ENCODE measurements at places on chromosomes 5 and 9.

DNA sequence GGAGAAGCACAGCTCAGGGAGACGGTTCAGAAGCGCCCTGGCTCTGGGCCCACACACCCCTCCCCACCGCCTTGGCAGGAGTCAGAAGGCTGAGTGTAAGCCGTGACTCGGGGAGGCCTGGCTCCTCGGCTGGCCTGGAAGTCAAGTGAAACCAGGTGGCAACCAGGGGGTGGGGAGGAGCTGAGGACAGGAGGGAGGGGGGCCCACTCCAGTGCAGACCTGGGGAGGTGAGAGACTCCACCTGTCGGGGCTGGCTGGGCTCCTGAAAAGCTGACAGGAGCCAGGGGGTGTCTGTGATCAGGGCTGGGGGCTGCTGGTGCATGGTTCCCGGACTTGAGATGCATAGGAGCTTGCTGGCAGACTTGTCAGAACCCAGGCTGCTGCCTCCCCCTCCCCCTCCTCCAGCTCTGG is 150.2 kb upstream of the PHYKPL start:
- no peak for DNase-seq

GRCh38 chr5:75279321-75279720 is 42.6 kb upstream of the ANKRD31 start:
- no peak for DNase-seq

DNA sequence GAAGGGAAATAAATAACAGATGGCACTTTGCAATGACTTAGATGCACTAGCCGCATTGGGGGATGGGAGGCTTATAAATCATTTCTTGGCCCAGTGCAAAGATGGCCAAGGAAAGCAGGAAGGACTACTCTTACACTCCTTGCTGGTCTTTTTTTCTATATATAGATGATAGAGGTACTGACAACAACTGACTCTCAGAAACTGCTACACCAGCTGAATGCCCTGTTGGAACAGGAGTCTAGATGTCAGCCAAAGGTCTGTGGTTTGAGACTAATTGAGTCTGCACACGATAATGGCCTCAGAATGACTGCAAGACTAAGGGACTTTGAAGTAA is 1.7 kb downstream of the CCNG1 start:
- no peak for DNase-seq

GRCh38 chr5:34550964-34551363 is 105.2 kb upstream of the RAI14 start:
- no peak for DNase-seq

GRCh38 chr9:129140397-129141065 is 29.3 kb downstream of the PTPA start:
- no peak for DNase-seq

- DNase-seq: no peak
Observed at GRCh38 chr5:130724658-130725057, 440.4 kb downstream of the HINT1 start.

GRCh38 chr9:103082494-103082893 is 87.4 kb downstream of the CYLC2 start:
- DNase-seq: no peak

DNA sequence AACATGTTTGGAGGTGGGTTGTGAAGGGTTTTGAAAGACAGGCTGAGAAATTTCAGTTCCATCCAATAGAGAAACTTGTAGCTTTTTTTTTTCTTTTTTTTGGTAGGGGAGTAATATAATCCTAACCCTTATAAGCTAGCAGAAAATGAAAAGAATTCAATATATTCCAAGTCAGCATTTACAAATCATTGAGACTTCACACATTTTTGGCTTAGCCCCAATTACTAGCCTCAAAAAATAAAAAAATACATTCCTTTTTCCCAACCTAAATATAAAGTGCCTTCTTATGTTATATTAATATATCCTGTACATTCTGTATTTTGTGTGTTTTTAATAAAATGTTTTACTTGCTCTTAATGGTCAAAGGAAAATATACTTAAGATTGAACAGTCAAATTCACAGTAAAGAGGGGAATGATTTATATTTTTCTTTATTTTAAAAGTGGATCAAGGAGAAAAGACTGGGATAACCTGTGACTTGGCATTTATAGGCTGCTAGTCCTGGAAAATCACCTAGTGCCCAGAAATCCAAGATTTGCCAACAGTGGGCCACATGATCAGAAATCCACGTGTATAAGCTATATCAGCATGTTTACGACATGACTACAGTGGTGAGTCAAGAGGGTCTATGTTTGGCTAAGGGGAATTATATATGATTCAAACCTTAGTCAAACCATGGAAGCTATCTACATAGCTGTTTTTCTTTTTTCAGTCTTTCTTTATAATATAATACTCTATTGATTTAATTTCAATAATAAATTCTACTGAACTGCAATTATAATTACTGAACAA is 14.5 kb downstream of the HACD4 start:
- no peak for DNase-seq

GRCh38 chr5:90562341-90562740 is 3.7 kb downstream of the ADGRV1 start:
- no peak for DNase-seq

- no peak for DNase-seq
Observed at GRCh38 chr9:16540743-16541613, 329.5 kb downstream of the BNC2 start.

- no peak for DNase-seq
Observed at GRCh38 chr5:126881821-126882600, 105.1 kb downstream of the LMNB1 start.

GRCh38 chr5:55063220-55063863 is 39.1 kb upstream of the GZMA start:
- no peak for DNase-seq

GRCh38 chr5:98911280-98912040 is 17.3 kb downstream of the CHD1 start:
- DNase-seq: no peak

- DNase-seq: no peak
Observed at GRCh38 chr5:148687427-148687826, 33.1 kb upstream of the HTR4 start.

GRCh38 chr9:98164912-98165311 is 27.5 kb downstream of the CORO2A start:
- no peak for DNase-seq

GRCh38 chr9:105557804-105558610 is at the start of gene FKTN:
Gene FKTN (plus strand): TSS chr9:105558131. CDS start chr9:105575033, 16,902 bp downstream.
- peak; percentile 68 for DNase-seq

GRCh38 chr9:23563517-23563916 is 262.5 kb downstream of the ELAVL2 start:
- DNase-seq: no peak

- peak; percentile 37 for DNase-seq
Observed at GRCh38 chr9:86303316-86303975, 21.1 kb upstream of the ISCA1 start.

- DNase-seq: no peak
Observed at GRCh38 chr9:123864251-123864650, 65.7 kb downstream of the DENND1A start.

DNA sequence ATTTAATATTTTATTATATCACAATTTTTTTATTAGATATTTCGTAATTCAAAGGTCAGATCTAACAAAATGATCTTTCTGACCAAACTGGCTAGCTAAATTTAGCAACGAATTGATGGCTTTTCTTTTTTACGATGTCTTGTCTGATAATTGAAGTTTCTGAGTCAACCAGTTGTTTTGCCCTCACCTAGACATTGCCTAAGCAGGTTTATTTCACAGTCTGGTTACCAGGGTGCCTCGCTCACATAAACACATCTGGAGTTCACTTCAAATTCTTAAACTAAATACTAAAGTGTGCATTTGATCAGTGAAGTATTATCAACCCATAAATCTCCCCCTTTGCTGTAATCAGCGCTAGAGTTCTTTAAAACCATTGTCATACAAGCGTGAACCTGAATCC is 448.3 kb downstream of the TLE4 start:
- DNase-seq: no peak

GRCh38 chr9:101620452-101620851 is 25.7 kb upstream of the PPP3R2 start:
- no peak for DNase-seq

GRCh38 chr9:97682242-97682641 is 14.9 kb downstream of the XPA start:
- no peak for DNase-seq

DNA sequence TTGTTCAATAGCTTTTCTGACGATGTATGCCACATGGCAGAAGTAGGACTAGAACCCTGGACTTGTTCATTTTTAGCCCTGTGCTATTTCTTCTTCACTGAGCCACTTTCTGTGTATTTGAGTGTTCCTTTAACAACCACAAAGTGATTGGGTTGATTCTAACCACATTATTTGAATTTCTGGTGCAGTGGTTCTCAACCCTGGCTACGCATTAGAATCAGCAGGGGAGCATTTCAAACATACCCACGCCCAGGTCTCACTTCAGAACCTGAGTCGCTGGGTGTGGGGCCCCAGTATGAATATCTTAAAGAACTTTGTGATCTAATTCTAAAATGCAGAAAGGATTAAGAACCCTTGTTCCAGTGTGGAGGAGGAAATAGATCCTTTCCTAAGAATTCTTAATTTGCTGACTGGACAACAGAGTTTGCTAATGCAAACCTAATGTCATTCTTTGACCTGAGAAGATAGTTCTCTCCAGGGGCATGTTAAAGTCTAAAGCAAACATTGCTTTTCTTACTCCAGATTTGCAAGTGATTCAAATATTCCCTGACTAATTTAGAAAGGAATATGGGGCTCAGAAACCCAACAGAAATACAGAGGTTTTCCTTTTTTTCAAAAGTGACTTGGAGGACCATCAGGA is 75.4 kb upstream of the GDNF start:
- no peak for DNase-seq
